ENCODE measurements at places on chromosomes 6 and 20.

- no peaks in the 10 kb centered on the region for H3K27me3 ChIP-seq
- DNase-seq: no peak
- peaks cover 41% of the 10 kb centered on the region for H3K36me3 ChIP-seq
- H3K4me1 ChIP-seq: peaks cover 44% of the 10 kb centered on the region
- no peak overlapping the region for H3K4me3 ChIP-seq
Measured at GRCh38 chr6:169709293-169709692, 7.4 kb downstream of the C6orf120 start.

GRCh38 chr6:129776542-129777330 is 66.8 kb upstream of the ARHGAP18 start:
- H3K36me3 ChIP-seq: peaks cover 2% of the 10 kb centered on the region
- H3K27me3 ChIP-seq: peaks cover 4% of the 10 kb centered on the region
- H3K4me3 ChIP-seq: no peak overlapping the region
- H3K27ac ChIP-seq: no peak overlapping the region

DNA sequence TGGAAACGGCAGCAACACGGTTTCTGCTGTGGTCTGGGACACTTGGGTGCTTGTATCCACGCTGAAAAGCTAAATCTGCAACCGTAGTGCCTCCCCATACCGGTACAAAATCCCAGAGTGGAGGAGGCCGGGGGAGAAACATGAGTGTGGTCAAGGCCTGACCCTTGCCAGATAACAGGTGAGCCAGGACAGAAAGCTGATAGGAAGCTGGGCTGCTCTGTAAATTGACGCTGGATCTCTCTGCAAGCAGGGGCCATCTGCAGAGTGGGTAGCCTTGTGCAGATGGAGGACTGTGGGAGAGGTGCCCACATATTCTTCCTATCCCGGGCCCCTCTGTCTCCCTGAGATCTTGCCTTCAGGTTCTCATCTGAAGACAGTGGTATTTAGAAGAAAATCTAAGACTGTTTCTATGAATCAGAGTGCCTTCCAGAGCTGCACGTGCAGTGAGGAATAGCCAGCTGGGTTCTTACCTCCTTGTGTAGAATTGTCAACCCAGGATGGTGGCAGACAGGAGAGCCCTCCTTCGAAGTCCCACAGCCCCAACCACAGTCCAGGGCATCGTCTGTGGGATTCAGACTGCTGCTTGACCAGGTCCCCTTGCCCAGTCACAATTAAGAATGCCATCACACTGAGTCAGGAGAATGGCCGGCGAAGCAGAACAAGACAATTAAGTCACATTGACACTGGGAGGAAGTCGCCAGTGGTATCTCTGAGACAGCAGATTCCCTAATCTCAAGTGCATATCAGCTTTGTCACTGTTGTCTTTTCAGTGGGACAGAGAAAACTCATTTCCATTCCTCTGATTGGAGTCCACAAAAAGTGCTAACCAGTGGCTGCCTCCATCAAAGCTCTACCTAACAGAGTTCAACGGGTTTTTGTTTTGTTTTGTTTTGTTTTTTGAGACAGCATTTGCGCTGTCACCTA is 100.0 kb upstream of the RIPOR2 start:
- H3K36me3 ChIP-seq: peaks cover 8% of the 10 kb centered on the region
- H3K27ac ChIP-seq: peak overlapping the region; percentile 93
- peak; percentile 31 for DNase-seq

- H3K27ac ChIP-seq: no peak overlapping the region
- no peak overlapping the region for H3K4me3 ChIP-seq
- H3K36me3 ChIP-seq: no peaks in the 10 kb centered on the region
- H3K4me1 ChIP-seq: no peaks in the 10 kb centered on the region
Measured at GRCh38 chr6:110255211-110255750, 75.1 kb downstream of the CDC40 start.

GRCh38 chr6:144624246-144624645 is 339.1 kb downstream of the UTRN start:
- peaks cover 2% of the 10 kb centered on the region for H3K4me1 ChIP-seq
- no peaks in the 10 kb centered on the region for H3K36me3 ChIP-seq
- no peak overlapping the region for H3K27ac ChIP-seq
- no peaks in the 10 kb centered on the region for H3K27me3 ChIP-seq
